Cardiac muscle cell (in vitro differentiated cells and primary cell): ENCODE measurements at places on chromosomes 1 and 21.

- no peak for DNase-seq
Measured at GRCh38 chr1:68704800-68705443, 208.0 kb upstream of the DEPDC1 start.

- DNase-seq: no peak
Measured at GRCh38 chr21:46311568-46311967, 12.1 kb downstream of the C21orf58 start.

- no peak for DNase-seq
Measured at GRCh38 chr21:32131164-32131563, 147.7 kb downstream of the MIS18A start.

DNA sequence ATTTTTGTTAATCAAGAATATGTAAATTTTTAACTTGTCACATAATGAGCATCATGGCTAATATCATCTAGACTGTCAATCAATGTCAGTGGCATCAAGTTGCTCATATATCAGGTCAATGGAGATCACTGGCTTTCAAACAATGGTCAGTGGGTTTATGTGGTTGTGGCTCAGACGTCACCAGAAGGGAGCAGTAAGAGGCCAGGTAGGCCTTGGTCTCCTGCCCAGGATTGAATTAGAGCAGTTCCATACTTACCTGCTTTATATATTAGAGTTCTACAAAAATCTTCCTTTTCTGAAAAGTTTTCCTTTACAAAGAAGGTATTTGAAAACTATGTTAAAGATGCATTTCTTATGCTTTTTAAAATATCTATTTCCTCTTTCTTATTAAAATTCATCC, 206.3 kb upstream of the B3GALT2 start:
- DNase-seq: peak; percentile 21

GRCh38 chr1:25061261-25061995, 131.4 kb upstream of the RUNX3 start:
- DNase-seq: no peak

- no peak for DNase-seq
Measured at GRCh38 chr1:78911956-78912880, 94.3 kb downstream of the ADGRL4 start.

- DNase-seq: no peak
Measured at GRCh38 chr1:37861151-37861550, 1.8 kb upstream of the MTF1 start.

DNA sequence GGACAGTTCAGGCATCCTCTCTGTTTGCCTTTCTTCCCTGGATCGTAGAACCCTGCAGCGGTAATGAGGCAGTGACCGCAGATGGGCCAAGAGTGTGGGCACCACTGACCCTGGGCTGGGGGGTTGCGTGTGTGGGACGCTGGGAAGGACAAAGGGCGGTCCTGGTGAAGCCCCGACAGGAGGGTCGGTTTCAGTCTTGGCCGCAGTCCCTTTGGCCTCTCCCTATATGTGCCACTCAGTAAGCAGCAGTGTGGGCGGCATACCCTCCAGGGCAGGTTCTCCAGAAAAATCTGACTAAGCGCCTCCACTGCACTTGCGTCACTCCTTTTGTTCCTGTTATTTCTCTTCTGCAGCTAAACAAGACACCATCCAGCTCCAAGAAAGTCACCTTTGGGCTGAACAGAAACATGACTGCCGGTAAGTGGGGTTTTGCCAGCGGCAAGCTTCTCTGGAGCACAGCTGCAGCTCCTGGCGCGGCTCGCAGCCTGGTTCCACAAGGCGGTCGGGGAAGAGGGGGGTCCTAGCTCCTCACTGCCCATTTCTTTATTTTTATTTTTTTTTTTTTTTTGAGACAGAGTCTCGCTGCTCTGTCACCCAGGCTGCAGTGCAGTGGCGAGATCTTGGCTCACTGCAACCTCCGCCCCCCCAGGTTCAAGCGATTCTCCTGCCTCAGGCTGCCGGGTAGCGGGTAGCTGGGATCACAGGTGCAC, 27.7 kb upstream of the PDXK start:
- no peak for DNase-seq

DNA sequence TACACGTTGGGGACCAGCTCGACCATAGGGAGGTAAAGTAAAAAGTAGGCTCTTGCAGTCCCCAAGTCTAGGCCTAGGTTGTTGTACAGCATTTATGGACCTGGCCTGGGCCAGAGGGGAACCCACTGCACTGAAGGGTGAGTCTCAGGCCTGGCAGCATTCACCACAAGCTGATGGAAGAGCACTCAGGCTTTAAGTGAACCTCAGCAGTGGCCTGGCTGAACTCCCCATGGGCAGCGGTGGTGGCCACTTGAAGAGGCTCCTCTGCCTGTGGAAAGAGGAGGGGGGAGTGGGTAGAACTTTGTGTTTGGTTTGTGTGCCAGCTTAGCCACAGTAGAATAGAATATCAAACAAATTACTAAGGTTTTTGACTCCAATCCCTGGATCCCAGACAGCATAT, 176.2 kb upstream of the PRMT6 start:
- no peak for DNase-seq

DNA sequence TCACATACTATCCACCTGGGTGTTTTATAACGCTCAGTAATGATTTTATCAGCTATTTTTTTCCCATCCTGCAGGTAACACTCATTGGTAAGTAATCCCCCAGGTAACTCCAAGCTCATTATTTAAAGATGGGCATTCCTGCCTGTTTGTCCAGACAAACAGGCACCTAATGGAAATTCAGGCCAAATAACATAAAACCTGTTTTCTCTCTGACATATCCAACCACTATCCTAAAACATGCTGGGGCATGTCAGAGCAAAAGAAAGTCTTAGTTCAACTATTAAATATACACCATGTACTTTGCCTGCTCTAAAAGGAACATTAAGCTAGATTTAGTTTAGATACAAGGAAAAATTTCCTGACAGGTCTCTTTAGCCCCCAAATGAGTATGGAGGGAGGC, 987.7 kb downstream of the TTLL7 start:
- no peak for DNase-seq

DNA sequence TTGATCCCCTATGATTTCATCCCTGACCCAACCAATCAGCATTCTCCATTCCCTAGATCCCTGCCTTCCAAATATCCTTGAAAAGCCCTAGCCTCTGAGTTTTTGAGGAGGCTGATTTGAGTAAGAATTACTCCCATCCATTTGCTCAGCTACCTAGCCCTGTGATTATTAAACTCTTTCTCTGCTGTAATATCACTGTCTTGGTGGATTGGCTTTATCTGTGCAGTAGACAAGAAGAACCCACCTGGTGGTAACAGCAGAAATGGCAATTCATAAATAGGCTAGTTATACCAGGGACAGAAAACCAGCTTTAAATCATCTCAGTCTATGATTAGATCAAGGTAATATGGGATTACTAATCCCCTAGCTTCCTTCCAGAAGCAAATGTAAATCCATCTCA, 13.0 kb downstream of the IL20 start:
- no peak for DNase-seq

GRCh38 chr1:8076176-8076575, 50.1 kb upstream of the ERRFI1 start:
- no peak for DNase-seq

- DNase-seq: peak; percentile 56
Measured at GRCh38 chr1:171798765-171799164, 17.3 kb downstream of the METTL13 start.

GRCh38 chr1:32246888-32247273, at the start of gene FAM167B:
Gene FAM167B, plus strand, starts transcription at chr1:32247222. Its CDS starts 200 bp downstream, at chr1:32247422.
- no peak for DNase-seq

DNA sequence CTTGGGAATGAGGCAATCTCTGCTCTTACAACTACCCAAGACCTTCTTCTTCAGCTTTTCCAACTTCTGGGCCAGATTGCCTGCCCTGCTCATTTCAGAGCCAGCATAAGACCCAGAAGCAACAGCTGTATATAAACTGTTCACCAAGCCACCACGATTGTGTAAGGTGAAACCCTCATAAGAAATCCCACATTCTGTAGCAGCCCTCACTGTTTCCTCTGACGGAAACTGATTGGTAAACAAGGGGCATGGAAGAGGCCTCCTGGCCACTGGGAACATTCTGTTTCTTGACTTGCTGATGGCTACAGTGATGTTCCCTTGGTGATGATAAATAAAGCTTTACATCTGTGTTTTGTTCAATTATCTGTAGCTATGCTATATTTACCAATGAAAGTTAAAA, 39.7 kb upstream of the EXO1 start:
- DNase-seq: no peak

- DNase-seq: no peak
Measured at GRCh38 chr1:94621802-94622201, 80.2 kb upstream of the F3 start.

DNA sequence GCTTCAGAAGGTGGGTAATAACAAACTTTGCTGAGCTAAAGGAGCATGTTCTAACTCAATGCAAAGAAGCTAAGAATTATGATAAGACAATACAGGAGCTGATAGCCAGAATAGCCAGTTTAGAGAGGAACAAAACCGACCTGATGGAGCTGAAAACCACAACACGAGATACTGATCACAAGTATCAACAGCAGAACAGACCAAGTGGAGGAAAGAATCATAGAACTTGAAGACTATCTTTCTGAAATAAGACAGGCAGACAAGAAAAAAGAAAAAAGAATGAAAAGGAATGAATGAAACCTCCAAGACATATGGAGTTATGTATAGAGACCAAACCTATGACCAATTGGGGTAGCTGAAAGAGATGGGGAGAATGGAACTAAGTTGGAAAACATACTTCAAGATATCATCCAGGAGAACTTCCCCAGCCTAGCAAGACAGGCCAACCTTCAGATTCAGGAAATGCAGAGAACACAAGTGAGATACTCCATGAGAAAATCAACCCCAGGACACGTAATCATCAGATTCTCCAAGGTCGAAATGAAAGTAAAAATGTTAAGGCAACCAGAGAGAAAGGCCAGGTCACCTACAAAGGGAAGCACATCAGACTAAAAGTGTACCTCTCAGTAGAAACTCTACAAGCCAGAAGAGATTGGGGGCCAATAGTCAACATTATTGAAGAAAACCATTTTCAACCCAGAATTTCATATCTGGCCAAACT, 20.5 kb downstream of the CD84 start:
- DNase-seq: no peak

DNA sequence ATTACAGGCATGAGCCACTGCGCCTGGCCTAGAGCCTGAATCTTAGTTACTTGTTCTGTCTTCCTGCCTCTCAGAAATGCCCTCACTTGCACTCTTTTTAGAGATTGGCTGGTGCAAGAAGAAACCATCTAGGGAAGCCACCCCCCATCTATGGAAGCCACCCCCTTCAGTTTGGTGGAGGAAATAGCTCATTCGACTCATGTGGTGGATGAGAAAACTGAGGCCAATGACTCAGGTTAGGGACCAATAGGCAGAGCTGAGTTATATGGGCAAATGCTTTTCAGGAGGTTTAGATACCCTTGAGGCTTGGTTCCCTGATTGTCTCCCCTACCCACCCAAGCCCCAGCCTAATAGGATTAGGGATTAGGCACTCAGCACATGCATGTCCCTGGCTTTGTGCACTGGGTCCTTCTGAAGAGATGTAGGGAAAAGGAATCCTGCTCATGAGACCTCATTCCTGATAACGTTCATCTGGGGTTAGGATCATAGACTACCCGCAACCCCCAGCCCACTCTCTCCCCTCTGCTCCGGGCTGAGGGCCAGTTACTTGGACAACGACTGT, 77.1 kb downstream of the PAX7 start:
- DNase-seq: no peak

- DNase-seq: no peak
Measured at GRCh38 chr21:15210235-15210678, 145.5 kb upstream of the NRIP1 start.
